Activated naive CD8-positive, alpha-beta T cell treated with anti-CD3 and anti-CD28 coated beads, Interleukin-2, amount 10 ng/mL, durations not matched to agents 7 days and 5 days (primary cell): ENCODE measurements at places on chromosomes 3 and 15.

- no peak for DNase-seq
- H3K36me3 ChIP-seq = no peaks in the 10 kb centered on the region
- no peaks in the 10 kb centered on the region for H3K4me1 ChIP-seq
- H3K4me3 ChIP-seq = no peak overlapping the region
- H3K27me3 ChIP-seq = no peaks in the 10 kb centered on the region
Measured at GRCh38 chr3:36227980-36228379, 152.3 kb upstream of the STAC start.

- H3K36me3 ChIP-seq = no peaks in the 10 kb centered on the region
- H3K4me1 ChIP-seq = no peaks in the 10 kb centered on the region
- H3K27ac ChIP-seq = no peak overlapping the region
- H3K27me3 ChIP-seq = no peaks in the 10 kb centered on the region
- DNase-seq = no peak
Measured at GRCh38 chr3:19216669-19217337, 68.5 kb downstream of the KCNH8 start.

DNA sequence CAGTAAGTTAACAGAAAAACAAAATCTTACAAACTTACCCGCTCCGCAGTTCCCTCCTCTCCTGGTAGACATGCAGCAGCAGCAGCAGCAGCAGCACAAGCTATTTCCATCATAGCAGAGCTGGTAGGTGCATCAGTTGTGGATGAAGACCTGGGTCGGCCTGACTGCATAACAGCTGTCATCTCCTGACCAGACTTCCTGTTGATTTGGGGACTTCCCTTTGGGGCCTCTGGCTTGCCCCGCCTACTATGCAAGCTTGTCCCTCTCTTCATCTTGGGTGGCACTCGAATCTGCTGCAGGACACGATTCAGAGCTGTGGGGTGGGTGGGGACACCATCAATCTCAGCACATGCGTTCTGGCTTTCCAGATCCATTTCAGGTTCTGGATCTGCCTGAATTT is 65.7 kb downstream of the TMCC1 start:
- peak overlapping the region; percentile 76 for H3K27ac ChIP-seq
- H3K4me3 ChIP-seq = peak overlapping the region; percentile 41
- H3K36me3 ChIP-seq = peaks cover 1% of the 10 kb centered on the region
- no peaks in the 10 kb centered on the region for H3K27me3 ChIP-seq

GRCh38 chr3:80213086-80213485 is 445.3 kb upstream of the ROBO1 start:
- DNase-seq = no peak
- no peaks in the 10 kb centered on the region for H3K27me3 ChIP-seq
- H3K27ac ChIP-seq = no peak overlapping the region
- no peaks in the 10 kb centered on the region for H3K4me1 ChIP-seq
- no peak overlapping the region for H3K4me3 ChIP-seq

DNA sequence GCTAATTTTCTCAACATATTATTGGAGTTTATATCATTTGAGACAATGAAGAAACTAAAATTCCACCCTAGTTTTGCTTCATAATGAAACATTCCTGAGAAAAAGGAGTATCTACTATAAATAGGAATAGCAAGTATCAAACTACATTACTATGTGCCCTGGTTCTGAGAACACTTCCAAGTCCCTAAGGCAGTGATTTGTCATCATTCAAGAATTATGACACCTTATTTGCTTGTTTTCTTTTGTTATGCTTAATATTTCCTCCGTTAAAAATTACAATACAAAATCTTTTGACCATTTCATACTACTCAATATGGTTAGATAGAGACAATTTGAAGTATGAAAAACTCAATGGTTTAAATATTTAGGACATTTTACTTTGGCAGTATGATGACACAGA is 707.8 kb upstream of the GOLIM4 start:
- no peak overlapping the region for H3K27ac ChIP-seq
- DNase-seq = no peak
- H3K27me3 ChIP-seq = no peaks in the 10 kb centered on the region
- no peak overlapping the region for H3K4me3 ChIP-seq
- no peaks in the 10 kb centered on the region for H3K4me1 ChIP-seq
- H3K36me3 ChIP-seq = no peaks in the 10 kb centered on the region

GRCh38 chr15:81225161-81225671 is 28.5 kb downstream of the IL16 start:
- H3K4me3 ChIP-seq = no peak overlapping the region
- no peaks in the 10 kb centered on the region for H3K36me3 ChIP-seq
- no peak overlapping the region for H3K27ac ChIP-seq
- peaks cover 4% of the 10 kb centered on the region for H3K4me1 ChIP-seq

DNA sequence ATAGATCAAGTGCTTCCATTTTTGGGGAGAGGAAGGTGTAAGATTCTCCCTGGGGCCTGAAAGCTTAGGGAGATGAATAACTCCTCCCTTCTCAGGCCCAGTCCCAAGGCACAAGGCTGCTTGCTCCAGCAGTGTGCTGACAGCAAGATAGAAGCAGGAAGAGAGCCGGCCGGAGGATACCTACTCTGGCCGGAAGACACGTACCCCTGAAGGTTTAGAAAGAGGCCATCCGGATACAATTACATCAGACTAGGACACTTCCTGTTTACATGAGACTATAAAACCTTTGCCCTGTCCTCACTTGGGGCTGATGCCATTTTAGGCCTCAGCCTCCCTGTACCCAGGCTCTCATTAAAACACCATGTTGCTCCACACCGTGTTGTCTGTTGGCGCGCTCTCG is 329.9 kb downstream of the SV2B start:
- DNase-seq = no peak
- peaks cover 27% of the 10 kb centered on the region for H3K36me3 ChIP-seq
- H3K4me3 ChIP-seq = no peak overlapping the region

- H3K27ac ChIP-seq = no peak overlapping the region
- peaks cover 2% of the 10 kb centered on the region for H3K4me1 ChIP-seq
- no peaks in the 10 kb centered on the region for H3K36me3 ChIP-seq
- no peak for DNase-seq
- H3K4me3 ChIP-seq = no peak overlapping the region
- H3K27me3 ChIP-seq = peaks cover 2% of the 10 kb centered on the region
Measured at GRCh38 chr15:45873781-45874180, 239.0 kb downstream of the SQOR start.

- H3K4me1 ChIP-seq = no peaks in the 10 kb centered on the region
- no peak overlapping the region for H3K27ac ChIP-seq
- H3K27me3 ChIP-seq = no peaks in the 10 kb centered on the region
- no peak overlapping the region for H3K4me3 ChIP-seq
- H3K36me3 ChIP-seq = no peaks in the 10 kb centered on the region
Measured at GRCh38 chr3:6568999-6569493, 291.9 kb upstream of the GRM7 start.

DNA sequence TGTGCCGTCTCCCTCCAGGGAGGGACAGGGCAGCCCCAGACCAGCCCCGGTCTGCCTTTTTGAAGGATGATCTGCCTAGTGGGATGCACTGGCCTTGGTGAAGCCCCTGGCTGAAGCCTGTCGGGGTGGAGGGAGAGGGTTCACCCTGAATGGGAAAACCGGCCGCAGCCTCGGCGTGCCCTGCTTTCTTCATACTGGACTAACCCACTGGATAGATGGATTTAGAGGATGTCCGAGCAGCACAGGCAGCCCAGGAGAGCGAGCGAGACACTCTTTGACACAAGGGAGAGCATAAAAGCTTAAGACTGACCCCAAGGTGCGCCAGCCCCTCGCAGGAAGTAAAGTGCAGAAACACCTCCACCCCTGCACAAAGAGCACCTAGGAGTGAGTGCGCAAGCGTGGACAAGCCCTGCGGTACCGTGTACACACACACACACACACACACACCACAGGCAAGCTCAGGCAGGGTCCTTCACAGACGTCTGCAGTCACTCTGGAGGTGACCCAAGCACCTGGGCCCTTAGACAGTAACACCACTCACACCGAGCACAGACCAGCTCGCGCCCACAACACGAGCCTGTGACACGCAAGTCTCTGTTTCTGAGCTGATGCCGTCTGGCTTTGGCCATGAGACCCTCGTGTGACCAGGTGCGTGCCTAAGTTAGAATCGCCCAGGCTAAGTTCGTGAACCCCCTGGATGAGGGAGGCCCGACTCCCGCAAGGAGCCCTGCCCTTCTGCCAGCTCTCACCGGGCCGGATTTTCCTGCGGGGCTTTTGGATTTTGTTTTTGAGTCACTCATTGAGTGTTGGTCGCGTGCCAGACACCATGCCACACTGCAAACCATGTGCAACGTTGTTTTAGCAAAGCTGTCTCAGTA is 11.3 kb downstream of the SEMA4B start:
- no peak overlapping the region for H3K4me3 ChIP-seq
- peaks cover 5% of the 10 kb centered on the region for H3K36me3 ChIP-seq
- no peak for DNase-seq
- peaks cover 12% of the 10 kb centered on the region for H3K4me1 ChIP-seq
- H3K27me3 ChIP-seq = no peaks in the 10 kb centered on the region

DNA sequence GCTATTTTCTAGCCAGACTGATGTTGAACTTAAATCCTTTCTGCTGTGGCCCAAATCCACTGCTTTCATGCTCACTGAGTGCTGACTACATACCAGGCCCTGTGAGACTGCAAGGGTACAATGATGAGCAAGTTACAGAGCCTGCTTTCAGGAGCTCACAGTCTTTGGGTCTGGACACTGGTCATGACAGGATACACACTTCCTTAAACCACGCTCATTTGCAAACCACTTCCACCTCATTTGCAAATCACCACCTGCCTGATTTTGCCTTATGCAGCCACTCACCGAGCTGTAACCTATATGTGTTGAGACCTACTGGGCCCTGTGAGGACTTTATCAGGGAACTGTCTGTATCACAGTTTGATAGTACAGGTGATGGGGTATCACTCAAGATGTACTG is 50.2 kb upstream of the LRRC58 start:
- H3K4me1 ChIP-seq = peaks cover 2% of the 10 kb centered on the region
- H3K36me3 ChIP-seq = no peaks in the 10 kb centered on the region
- H3K27me3 ChIP-seq = peaks cover 2% of the 10 kb centered on the region
- no peak overlapping the region for H3K27ac ChIP-seq
- no peak for DNase-seq

DNA sequence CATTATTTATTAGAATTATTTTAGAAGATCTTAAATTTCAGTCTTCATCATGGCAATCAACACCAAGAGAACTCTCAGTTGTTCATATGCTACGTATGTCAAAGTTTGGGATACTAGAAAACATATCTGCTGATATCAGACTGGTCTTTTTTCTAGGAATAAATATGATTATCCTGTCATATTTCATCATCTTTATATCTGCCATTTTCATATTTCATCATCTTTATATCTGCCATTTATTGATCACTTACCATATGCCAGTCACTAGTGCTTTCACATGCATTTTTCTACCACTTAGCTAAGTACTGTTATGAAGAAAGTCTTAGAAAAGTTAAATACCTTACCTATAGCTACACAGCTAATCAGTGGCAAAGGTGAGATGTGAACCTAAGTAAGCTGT is 2.8 kb upstream of the ZCWPW2 start:
- H3K27ac ChIP-seq = no peak overlapping the region
- H3K27me3 ChIP-seq = no peaks in the 10 kb centered on the region
- H3K4me3 ChIP-seq = peak overlapping the region; percentile 98
- peaks cover 47% of the 10 kb centered on the region for H3K4me1 ChIP-seq
- H3K36me3 ChIP-seq = peaks cover 20% of the 10 kb centered on the region
- DNase-seq = no peak

- no peak for DNase-seq
- H3K27ac ChIP-seq = no peak overlapping the region
- peaks cover 1% of the 10 kb centered on the region for H3K27me3 ChIP-seq
- H3K4me3 ChIP-seq = no peak overlapping the region
Measured at GRCh38 chr3:65907232-65908130, 131.2 kb downstream of the MAGI1 start.

DNA sequence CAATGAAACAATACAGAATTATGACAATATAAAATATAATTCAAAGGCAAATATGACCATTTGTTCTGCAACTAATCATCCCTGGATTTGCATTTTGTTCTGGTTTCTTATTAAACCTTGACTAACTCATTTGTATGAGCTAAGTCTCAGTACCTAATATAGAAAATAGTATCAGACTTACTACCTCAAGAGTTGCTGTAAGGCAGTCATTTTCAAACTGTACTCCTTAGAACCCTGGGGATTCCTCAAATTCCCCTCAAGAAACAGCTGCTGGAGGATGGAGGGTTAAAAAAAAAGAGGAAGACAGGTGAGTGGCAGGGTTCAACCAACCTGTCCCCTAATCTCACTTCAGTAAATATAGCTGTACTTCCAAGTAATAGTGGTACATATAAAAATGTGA is 11.1 kb downstream of the ZBTB11 start:
- H3K27me3 ChIP-seq = no peaks in the 10 kb centered on the region
- H3K4me3 ChIP-seq = no peak overlapping the region
- H3K36me3 ChIP-seq = peaks cover 34% of the 10 kb centered on the region
- H3K27ac ChIP-seq = no peak overlapping the region

GRCh38 chr3:192188218-192188835 is 539.0 kb downstream of the FGF12 start:
- H3K27me3 ChIP-seq = no peaks in the 10 kb centered on the region
- no peak overlapping the region for H3K27ac ChIP-seq
- no peaks in the 10 kb centered on the region for H3K4me1 ChIP-seq
- no peaks in the 10 kb centered on the region for H3K36me3 ChIP-seq
- H3K4me3 ChIP-seq = no peak overlapping the region

- H3K27me3 ChIP-seq = no peaks in the 10 kb centered on the region
- no peak overlapping the region for H3K4me3 ChIP-seq
- H3K4me1 ChIP-seq = no peaks in the 10 kb centered on the region
- DNase-seq = no peak
- no peak overlapping the region for H3K27ac ChIP-seq
- H3K36me3 ChIP-seq = no peaks in the 10 kb centered on the region
Measured at GRCh38 chr3:148204131-148204530, 493.6 kb upstream of the AGTR1 start.

DNA sequence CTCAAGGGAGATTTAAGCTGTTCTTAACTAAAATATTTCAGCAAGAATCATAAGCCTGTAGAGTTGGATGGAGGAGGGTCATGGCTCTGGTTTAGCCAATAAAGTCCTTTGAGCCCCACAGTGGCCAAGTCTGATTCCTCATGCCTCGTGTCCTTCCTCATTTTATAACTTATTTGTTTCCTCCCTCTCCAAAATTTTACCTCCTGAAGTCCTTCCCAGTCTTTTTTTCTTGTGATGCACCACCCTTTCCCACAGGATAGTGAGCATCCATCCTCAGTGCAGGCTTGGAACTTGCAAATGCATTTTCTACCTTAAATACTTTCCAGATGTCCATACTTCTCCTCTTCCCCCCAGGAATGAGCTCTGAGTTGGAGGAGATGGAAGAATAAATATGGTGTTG is 162.7 kb upstream of the AGTR1 start:
- no peak overlapping the region for H3K4me3 ChIP-seq
- H3K36me3 ChIP-seq = no peaks in the 10 kb centered on the region
- H3K27me3 ChIP-seq = no peaks in the 10 kb centered on the region

GRCh38 chr15:88656760-88657221 is 18.0 kb downstream of the ISG20 start:
- H3K27ac ChIP-seq = no peak overlapping the region
- H3K4me3 ChIP-seq = no peak overlapping the region
- DNase-seq = no peak
